Hematopoietic multipotent progenitor cell treated with erythropoietin and hydrocortisone succinate and interleukin-3 and kit ligand, for 6 days (in vitro differentiated cells): ENCODE measurements at places on chromosomes 7 and 10.

GRCh38 chr7:54995166-54995565 lies 23.7 kb upstream of the EGFR start:
- no peak for DNase-seq

GRCh38 chr7:93249491-93250148 lies 17.5 kb downstream of the VPS50 start:
- DNase-seq, result no peak

DNA sequence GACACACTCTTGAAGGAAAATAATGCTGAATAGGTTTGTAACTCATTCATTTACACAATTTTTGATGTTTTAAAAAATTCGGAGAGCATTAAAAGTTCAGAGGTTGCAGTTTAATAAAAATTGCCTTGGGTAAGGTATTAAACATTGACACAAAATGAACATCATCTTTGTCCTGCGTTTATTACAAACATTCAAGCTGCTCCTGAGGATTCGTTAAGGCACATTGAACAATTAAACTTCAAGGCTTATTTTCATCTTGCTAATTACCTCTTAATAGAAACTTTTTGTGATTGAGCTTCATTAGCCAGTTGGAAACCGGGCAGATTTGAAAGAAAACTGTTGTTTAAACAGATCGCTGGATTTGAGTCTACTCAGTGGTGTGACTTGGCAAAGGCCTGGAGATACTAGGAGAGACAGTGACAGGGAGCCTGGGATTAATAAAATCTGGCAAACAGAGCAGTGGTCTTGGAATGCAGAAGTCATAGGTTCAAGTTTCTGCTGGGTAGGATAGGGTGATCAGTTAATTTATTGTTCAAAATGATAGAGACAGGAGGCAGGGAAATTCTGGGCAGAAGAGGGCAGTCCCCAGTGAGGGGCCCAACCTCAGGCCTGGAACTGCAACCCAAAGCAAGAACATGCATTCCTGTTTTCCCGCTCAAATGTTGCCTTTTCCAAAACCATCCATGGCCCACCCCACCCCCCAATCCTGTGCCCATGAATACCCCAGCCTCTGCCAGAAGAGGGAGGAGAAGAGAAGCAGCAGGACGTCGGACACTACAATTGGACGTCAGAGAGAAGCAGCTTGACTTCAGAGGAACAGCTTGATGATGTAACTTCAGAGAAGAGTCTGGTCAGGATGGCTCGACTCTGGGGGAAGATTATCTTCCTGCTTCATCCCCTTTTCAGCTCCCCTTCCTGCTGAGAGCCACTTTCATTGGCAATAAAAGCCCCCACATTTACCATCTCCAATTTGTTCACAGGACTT lies 43.5 kb upstream of the SLC35G1 start:
- no peak for DNase-seq

DNA sequence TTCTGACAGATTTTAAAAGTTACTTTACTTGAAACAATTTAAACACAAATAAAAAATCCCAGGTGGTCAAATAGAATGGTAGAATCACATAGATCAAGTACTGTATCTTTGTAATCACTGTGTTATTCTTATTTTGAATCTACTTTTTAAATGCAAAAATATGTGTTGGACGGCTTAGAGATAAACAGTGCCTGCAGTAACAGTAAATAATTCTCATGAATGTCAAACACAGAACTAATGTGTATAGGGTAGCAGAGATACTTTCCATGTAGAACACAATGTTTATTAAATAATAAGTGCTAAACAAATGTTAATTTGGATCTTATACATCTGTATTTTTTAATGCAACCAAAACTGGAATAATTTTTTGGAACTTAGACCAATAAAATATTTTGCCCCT lies 1199.4 kb downstream of the SORCS1 start:
- DNase-seq, result no peak

DNA sequence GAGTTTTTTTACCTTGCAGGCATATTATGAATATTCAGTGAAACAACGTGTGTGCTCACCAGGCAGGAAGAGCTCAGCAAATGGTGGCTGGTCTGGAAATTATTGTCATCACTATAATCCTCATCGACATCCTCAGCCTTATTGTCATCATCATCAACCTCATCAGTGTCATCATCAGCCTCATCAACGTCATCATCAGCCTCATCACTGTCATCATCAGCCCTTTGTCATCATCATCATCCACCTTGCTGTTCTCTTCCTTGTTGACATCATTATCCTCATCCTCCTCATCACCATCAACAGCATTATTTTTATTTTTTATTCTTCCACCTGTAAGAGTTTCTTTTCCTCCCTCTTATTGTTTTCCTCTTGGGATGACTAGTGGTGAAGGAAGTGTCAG lies 142.3 kb upstream of the GPR26 start:
- DNase-seq, result no peak

- DNase-seq, result no peak
Observed at GRCh38 chr7:41047211-41047610, 655.7 kb downstream of the INHBA start.

GRCh38 chr10:102007796-102008195 lies 48.2 kb downstream of the ARMH3 start:
- peak; percentile 20 for DNase-seq

DNA sequence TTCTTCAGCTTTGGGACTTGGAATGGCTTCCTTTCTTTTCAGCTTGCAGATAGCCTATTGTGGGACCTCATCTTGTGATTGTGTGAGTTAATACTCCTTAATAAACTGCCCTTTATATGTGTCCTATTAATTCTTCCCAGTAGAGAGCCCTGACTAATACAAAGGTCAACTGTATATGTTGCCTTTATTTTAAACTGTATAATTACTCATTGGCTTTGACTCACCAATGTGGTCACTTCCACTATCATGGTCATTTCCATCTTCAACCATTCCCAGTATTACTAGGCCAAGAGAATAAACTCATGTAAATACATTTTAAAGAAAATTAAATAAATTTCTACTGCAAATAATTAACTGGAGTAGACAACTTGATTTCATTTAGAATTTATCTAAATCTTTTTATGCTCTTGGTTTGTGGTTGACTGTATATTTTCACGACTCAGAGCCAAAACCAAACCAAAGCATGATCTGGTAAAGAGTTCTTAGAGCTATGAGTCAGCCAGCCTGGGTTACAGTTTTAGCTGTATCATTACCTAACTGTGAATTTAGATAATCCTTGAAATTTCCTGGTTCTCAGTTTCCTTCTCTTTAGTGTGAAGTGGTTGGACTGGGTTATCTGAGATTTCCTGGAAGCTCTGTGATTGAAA lies 188.4 kb downstream of the PPP1R3A start:
- no peak for DNase-seq

DNA sequence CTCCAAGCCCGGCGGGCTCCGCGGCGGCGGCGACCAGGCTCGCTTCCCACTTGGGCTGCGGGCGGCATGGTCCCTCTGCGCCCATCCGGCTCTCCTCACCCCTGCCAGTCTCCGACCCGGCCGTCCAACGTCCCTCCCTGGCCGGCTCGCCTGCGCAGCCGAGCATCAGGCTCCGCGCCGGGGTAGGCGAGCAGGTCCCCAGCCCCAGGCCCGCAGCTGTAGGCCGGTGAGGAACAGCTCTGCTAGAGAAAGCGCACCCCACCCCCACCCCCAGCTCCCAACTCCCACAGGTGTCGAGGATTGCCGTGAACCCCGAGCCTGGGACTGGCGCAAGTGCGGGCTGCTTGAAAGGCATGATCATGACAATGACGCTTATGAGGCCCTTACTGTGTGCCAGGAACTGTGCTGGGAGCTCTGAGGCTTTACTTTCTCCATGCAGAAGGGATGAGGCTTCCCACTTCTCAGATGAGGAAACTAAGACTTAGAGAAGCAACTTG lies 20.8 kb upstream of the PAX2 start:
- DNase-seq, result no peak

GRCh38 chr7:4030346-4030950 lies 651.6 kb upstream of the FOXK1 start:
- DNase-seq, result no peak

DNA sequence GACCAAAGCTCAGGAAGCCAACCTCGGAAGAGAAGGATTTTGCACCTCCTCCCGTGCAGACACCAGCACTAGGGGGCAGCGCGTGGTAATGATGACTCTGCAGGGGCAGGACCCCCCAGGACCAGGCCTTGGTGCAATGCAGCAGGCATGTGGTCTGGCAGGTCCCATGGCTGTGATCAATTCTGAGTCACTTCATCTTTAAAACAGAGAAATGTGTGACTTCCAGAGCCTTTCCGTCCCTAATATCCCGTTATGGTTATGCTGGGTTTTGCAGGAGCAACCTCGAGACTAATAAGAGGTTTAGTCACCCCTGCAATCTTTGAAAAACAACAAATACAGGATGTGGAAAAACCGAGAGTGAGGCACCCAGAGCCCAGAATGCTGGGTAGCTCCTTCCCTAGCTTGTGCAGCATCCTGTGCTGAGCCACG lies 30.2 kb upstream of the GJD4 start:
- no peak for DNase-seq

DNA sequence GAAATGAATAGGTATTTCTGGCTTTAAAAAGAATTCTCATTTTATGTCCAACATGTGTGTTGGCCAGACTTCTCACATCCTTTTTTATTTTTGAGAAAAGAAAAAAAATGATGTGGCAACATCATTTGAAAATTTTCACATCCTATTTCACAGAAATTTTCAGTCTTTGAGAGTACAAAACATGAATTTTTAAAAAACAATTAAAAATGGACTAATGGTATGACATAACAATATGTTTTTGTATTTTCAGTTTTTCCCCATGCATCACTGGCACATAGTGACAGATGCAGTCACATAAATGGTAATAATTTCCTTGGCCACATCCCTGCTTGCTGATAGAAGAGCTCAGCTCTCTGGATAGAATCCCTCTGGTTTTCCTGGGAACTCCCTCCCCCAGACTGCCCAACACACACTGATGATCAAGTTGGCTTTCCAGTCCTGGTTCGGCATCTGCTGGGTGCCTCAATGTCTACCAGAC lies 188.5 kb upstream of the AGR3 start:
- no peak for DNase-seq

DNA sequence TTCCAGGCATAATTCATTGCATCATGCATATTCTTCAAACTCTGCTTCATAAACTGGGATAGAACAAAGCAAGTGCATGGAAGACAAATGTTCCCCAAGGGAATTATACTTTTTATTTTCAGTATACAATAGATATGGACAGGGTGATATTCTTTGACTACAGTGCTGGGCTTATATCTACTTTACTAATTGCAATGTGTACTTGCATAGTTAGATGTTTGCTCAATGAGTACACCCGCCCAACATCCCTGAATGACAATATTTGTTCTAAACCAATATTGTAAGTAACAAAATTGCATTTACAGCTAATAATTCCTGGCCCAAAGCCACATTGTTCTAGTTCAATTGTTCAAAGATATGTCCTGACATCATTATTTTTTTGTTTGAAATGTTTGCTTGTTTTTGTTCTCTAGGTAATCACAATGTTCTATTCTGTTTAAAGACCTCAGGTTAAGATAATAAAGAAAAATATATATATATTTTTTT lies 171.4 kb downstream of the PTN start:
- DNase-seq, result no peak
